Stimulated activated effector memory CD8-positive, alpha-beta T cell treated with anti-CD3 and anti-CD28 coated beads, Interleukin-12 subunit alpha, Interleukin-12 subunit beta, amount 100 ng/mL, for 72 hours (primary cell): ENCODE measurements at places on chromosomes 12 and 14.

DNA sequence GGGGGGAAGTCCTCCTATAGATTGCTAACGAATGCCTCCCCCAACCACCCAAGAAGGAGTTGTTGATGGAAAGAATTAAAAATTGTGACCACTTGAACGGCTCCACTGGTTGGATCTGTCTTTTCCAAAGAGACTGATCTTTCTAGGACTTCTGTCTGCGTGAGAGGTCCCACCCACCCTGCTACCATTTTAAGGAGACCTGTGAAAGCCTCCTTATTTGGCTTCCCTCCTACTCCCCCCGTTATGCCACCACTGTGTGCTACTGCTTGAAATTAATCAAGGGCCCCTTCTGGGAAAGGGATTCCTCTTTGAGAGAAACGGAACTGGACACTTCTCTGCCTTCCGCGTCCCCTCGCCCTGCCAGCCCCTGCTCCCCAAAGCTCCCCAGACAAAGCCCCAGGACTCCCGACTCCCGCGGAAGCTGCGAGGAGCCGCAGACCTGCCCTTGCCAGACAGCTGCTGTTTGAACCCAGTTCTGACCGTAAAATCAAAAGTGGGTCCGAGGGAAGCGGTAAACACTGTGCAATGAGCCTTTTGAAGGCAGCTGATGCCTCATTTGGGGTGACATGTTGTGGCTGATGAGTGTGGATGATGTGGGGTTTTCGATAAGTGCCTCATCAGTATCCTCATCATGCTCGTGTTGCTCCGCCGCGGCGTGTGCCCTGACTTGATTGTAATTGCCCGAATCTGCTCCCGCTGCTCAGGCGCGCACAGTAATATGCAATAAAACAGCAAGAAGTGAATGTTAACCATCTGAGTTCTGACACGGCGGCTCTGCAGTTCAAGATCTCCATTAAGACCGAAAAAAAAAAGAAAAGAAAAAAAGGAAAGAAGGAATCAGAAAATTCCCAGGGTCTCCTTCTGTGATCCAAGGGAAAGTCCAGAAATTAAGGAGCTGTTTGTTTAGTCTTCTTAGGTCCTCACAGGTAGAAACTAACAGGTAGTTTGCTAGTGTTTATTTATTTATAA is 48.2 kb downstream of the MBIP start:
- no peak for DNase-seq

- DNase-seq, result peak; percentile 84
These were observed 10.0 kb downstream of the TMCC3 start for GRCh38 chr12:94640134-94640928.

DNA sequence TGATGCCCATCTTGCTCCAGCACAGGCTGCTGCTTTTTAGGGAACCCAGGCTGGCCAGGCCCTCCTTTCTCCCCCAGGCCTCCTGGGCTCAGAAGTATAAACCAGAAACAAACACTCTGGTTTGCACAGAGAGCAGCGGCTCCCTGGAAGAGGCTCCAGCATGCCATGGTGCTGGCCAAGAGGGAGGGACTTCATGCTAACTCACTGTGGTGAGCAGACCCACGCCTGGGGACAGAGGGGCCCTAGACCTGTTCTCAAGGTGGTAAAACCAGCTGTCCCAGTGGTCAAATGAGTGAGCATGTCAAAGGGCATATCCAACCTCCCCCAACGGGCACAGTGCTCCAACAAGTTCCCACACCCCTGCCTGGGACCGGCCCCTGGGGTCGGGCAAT is 15.5 kb downstream of the BCL11B start:
- no peak for DNase-seq

DNA sequence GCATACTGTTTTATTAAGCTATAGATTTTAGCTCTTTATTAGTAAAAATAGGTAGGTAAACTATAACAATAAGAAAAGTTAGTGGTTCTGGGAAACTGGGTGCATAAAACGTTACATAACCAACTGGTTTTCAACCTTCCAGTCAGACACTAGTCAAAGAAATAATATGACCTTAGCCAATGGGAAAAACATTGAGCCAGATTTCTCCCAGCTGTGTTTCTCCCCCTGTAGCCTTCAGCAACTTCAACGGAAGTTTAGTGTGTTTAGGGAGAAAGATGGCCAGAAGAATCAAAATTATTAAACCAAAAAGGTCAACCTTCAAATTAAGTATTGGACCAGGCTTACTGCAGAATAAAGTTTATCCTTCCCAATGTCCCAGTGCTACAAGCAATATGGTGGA is 283.5 kb upstream of the DIO2 start:
- no peak for DNase-seq

- DNase-seq, result no peak
These were observed 10.0 kb downstream of the SLC38A4 start for GRCh38 chr12:46815809-46816208.

DNA sequence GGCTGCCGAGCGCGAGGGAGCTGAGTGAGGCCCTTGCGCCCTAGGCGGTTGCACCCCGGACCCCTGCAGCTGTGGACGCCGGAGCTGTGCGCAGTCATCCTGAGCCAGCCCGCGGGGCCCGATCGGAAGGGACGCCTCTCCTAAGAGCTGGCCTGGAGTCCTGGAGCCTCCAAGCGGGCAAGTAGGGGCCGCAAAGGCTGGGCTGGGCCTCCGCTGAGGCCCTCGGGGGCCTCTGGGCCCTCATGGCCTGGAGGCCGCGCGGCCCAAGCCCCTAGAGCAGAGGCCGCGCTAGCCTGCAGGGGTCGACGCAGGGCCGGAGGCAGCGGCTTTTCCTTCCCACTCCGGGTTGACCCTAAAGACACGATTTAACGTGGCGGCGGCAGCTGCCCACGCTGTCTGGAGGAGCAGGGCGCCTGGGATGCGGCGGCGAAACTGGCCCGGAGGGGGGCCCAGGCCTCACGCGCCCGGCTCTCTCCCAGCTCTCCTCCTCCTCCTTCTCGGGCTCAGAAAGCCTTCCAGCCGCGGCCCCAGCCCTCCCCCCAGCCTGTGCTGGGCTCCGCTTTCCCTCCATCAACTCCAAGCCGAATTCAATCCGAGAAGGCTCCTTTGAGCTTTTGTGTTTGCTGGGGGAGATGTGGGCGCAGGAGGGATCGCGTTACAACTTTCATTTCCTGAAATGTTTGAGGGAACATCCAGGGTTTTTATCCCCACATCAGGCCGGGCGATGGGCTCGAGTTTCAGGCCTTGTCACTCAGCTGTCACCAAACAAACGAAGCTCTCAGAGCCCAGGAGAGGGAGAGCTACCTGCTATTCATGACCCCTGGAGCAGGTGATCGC is 11.6 kb downstream of the SIX1 start:
- DNase-seq, result no peak

GRCh38 chr12:19771858-19772257 is 332.6 kb downstream of the AEBP2 start:
- no peak for DNase-seq

DNA sequence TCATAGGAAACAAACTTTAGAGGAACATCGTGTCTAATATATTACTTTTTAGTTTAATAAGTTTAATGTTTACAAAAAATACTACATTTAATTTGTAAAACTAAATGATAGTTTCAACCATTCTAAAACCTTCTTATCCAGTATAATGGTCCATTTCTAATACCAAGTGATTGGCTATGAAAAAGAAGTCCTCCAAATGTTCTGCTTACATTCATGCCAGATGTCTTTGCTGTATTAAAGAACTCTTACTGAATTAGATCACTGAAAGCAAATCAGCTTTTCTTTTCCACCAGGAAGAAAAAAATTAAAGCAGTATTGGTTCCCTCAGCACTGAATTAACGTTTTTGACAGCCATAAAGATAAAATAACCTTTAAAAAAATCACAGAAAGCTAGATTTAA is 3.7 kb downstream of the NOVA1 start:
- no peak for DNase-seq

GRCh38 chr12:94636462-94637085 is 13.8 kb downstream of the TMCC3 start:
- no peak for DNase-seq

DNA sequence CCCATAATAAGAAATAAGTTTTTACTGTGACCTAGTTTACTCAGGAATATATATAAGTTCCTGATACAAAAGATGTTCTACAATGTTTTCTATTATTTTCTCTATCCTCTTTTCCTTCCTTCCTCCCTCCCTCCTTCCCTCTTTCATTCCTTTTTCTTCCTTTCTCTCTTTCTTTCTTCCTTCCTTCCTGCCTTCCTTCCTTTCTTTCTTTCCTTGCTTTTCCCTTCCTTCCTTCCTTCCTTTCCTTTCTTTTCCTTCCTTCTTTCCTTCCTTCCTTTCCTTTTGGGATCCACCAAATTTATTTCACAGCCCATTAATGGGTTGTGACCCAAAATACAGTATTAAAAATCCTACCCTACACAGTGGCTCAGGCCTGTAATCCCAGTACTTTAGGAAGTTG is 3.9 kb upstream of the VDR start:
- no peak for DNase-seq

GRCh38 chr12:107057071-107057834 is 36.1 kb downstream of the CRY1 start:
- no peak for DNase-seq

- no peak for DNase-seq
These were observed 124.4 kb downstream of the MED13L start for GRCh38 chr12:116153113-116153512.

- DNase-seq, result no peak
These were observed 98.9 kb downstream of the CHST11 start for GRCh38 chr12:104555648-104556047.

GRCh38 chr12:133234971-133235370 is 706 bp downstream of the ANHX start:
- DNase-seq, result no peak

DNA sequence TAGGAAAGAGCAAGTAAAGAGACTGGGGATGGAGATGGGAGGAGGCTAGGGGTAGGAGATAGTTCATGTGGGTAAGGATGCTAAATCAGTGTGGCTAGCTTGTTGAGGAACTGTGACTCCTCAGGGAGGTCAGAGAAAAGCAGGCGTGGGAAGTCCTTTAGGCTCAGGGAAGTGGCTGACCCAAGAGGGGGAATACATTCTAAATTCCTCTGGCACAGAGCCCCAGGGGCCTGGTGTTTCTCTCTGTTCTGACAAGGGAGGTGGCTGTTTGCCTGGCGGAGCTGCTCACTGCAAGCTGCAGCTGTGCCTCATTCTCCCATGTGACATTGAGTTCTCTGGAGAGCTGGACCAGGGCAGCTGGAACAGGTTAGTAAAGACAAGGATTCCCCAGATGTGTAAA is 152.2 kb upstream of the SLC38A2 start:
- no peak for DNase-seq

- DNase-seq, result no peak
These were observed 329.8 kb downstream of the ATP23 start for GRCh38 chr12:58270966-58271705.

DNA sequence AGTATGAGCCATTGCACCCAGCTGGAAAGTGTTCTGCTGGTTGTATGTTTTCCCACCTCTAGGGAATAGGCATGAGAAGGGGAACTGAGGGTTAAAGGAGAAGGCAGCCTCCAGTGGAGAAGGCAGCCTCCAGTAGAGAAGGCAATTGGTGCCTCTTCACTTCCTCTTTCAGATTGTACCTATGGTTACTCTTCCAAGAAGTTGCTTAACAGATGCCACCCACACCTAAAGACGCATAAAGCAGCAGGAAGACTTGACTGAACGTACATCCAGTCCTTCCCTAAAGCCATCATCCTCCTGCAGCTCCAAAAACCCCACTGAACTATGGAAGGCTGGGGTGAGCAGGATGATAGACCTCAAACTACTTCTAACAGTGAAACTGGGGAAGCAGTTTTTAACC is 13.1 kb downstream of the DPF3 start:
- no peak for DNase-seq

- no peak for DNase-seq
These were observed 131.2 kb downstream of the NUBPL start for GRCh38 chr14:31692376-31692781.

DNA sequence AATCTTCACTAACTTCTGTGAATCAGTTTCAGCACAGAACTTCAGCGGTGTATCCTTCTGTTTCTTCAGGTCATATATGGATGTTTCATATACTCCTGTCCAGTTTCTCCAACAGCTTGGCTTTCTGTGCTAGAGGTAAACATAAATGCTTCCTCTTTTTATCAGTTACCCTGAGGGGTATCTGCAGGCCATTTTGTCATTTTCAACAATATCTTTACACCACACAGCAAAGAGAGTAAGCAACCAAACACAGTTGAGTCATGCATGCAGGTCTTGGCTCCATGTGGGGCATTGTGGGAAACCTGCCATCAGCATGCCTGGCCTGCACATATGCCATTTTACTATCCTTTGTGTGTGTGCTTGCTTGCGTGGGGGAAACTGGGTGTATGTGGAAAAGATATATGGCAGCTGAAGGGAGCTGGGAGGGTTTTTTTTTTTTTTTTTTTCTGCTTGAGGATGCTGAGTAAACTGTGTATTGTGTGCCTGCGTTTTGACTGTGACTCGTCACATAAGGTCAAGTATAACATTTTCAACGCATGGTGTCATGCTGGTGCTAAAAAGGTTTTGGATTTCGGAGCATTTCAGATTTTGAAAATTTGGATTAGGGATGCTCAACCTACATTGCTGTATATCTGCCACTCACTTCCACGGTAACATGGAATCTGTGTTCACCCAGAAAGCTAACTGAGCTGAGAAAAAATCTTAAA is 56.1 kb upstream of the YARS2 start:
- no peak for DNase-seq

DNA sequence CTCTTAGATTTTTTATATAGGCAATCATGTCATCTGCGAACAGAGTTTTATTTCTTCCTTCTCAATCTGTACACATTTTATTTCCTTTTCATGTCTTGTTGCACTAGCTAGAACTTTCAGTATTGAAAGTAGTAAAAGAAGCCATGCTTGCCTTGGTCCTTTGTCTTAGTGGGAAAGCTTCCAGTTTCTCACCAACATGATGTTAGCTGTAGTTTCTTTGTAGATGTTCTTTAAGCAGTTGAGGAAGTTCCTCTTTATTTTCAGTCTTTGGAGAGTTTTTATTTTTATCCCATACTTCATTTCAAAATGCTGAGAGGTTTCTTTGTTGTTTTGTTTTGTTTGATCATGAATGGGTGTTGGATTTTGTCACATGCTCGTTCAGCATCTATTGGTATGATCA is 12.7 kb upstream of the RIMKLB start:
- no peak for DNase-seq

DNA sequence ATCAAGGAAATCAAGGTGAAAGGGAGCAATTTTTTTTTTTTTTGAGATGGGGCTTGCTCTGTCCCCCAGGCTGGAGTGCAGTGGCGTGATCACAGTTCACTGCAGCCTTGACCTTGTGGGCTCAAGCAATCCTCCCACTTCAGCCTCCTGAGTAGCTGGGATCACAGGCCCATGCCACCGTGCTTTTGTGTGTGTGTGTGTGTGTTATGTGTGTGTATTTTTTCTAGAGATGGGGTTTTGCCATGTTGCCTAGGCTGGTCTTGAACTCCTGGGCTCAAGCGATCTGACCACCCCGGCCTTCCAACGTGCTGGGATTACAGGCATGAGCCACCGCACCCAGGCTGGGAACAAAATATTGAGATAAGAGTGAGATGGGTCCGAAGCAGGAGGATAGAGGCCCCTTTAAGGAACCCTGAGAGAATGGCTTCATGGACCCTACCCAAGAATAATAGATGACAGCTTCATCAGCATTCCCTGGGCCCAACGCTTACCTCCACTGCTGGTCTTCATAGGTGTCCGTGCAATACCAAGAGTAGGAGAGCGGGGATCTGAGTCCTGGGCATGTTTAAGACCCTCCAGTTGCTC is 1.0 kb downstream of the CDCA3 start:
- DNase-seq, result no peak

- DNase-seq, result no peak
These were observed 274.5 kb upstream of the SOX5 start for GRCh38 chr12:24223926-24224325.

GRCh38 chr14:70711451-70711850 is 69.7 kb downstream of the TTC9 start:
- no peak for DNase-seq

- no peak for DNase-seq
These were observed 9.2 kb downstream of the KTN1 start for GRCh38 chr14:55589171-55589570.
